ENCODE measurements at places on chromosomes 7 and 10.

GRCh38 chr10:102433619-102434046, 1.3 kb upstream of the CUEDC2 start:
- no peak for DNase-seq

DNA sequence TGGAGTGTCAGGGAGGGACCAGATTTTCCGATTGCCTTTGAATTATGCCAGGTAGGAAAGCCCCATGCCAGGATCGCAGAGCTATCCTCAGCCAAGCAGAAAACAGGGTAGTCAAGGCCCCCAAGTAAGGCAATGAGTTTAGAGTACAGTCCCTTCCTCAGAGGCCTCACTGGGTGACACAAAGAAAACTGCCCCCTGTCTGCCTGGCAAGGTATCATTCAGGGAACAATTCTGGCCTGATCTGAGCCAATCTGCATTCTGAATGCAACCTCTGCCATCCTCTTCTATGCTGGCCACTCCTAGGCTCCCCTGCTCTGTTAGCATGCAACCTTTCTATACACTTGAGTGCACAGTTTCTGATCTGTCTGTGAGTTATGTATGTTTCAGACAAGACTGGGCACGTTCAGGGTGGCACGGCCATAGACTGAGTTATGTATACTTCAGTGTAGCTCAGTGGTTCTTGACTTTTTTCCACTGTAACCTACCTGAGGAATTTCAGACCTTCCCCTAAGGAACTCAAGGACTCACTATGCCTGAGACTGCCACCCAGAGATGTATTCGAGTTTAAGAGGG, 336.8 kb downstream of the PLXNA4 start:
- no peak for DNase-seq

- no peak for DNase-seq
Measured at GRCh38 chr7:97971120-97971989, 18.6 kb downstream of the OCM2 start.

DNA sequence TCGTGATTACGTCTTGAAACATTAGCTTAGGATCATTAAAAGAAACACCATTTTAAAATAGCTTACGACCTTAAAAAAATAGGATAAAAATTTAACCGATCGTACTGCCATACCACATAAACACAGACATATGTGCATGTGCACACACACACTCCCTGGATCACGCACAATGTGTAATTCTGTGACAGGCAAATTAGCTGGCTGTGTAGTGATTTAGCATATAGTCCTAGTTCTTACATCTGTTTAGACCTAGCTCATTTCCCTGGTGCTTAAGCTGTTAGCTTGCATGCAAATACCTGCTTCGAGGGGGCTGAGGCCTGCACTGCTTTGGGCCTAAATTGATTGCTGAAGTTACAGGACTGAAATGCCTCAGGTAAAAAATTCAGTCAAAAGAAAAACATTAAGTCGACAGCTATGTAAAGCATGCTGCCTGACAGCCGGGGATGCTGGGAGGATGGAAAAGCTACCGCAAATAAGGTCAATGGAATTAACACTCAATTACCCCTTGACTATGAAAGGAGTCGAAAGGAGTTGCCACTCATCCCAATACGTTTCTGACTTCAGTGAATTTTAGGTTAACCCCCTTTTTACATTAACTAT, 267.1 kb upstream of the FZD8 start:
- no peak for DNase-seq

GRCh38 chr7:156725073-156725472, 84.5 kb downstream of the RNF32 start:
- no peak for DNase-seq

DNA sequence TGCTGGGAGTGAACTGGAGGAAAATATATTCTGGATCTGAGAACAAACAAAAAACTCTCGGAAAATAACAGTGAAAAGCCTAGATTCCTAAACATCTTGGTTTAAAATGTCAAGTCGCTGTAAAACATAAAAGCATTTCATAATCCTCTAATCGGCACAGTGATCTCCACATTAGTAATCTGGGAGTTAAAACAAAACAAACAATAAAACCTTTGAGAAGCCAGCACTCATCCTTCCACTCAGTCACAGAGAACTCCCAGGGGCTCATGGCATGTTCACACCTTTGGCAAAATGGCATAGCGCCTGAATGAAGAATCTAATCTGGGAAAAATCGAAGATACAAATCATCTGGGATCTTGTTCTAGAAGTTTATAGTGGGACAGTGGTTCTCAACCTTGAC, 24.1 kb upstream of the HPS1 start:
- no peak for DNase-seq

GRCh38 chr10:5812283-5813090, 747 bp downstream of the GDI2 start:
- DNase-seq, result no peak

- DNase-seq, result no peak
Measured at GRCh38 chr7:153522261-153522660, 529.9 kb upstream of the DPP6 start.

DNA sequence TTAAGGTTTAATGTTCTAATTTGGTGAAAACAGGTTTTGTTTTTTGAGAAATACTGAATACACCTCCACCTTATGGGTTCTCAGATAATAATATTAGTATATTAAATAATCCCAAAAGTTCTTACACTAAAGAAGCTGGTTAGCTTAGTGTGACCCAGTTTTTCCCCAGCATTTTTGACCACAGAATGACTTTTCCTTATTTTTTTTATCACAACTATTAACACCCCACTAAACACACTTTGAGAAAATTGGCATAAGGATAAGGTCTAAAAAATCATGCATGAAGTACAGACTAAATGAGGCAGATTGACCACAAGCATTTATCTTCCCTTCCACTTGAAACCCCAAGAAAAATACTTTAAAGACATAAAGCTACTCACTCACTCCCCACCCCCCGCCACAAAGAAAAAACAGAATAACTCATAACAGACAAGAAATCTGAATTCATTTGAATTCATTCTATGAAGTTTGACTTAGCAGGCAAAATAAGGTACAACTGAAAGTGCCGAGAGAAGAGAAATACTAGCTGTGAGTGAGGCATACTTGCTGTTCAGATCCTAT, 49.7 kb upstream of the WNT16 start:
- DNase-seq, result no peak

- DNase-seq, result no peak
Measured at GRCh38 chr10:15606377-15606776, 113.3 kb downstream of the ITGA8 start.

Measured in HFF-Myc (cell line).